ENCODE measurements at places on chromosomes 5 and 9.

- DNase-seq = no peak
Observed at GRCh38 chr9:20562051-20562450, 60.2 kb downstream of the MLLT3 start.

DNA sequence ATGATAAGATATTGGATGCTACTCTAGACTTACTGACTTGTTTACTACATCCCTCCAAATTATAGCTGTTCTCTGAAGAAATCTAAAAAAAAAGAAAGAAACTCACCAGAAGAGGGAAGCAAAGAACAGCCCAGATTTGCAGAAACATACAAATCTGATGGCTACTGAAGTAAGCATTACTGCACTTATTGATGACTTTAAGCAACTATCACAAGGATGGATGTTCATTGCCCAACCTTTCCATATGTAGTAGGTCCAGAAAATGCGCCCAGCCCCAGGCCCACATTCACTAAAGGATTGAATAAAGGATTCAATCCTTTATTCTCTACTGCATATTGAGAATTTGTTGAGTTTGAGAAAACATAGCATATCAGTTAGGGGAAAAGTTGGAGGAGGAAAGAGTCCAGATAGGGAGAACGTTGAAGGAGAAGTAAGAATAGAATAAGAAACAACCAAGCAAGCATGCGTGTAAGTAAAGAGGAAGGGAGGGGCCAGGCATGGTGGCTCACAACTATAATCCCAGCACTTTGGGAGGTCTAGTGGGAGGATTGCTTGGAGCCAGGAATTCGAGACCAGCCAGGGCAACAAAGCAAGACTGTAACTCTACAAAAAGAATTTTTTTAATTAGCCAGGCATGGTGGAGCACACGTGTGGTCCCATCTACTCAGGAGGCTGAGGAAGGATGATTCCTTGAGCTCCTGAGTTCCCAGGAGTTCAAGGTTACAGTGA, 33.8 kb upstream of the DTWD2 start:
- peak; percentile 22 for DNase-seq

GRCh38 chr9:129696944-129697655, 31.7 kb downstream of the PRRX2 start:
- peak; percentile 79 for DNase-seq

GRCh38 chr9:102434545-102434944, 560.6 kb upstream of the CYLC2 start:
- DNase-seq = no peak

DNA sequence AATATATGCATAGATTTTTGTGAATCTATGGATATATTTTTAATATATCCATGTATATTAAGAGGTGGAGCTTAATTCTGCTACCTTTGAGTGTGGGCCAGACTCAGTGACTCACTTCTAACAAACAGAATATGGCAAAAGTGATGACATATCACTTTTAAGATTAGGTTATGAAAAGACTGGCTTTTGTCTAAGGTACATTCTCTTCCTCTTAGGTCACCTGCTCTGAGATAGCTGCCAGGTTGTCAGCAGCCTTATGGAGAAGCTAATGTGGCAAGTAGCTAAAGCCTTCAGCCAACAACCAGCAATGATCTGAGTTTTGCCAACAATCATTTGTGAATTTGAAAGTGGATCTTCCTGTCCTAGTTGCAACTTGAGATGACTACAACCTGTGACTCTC, 83.8 kb downstream of the ANKRD31 start:
- DNase-seq = no peak

- DNase-seq = no peak
Observed at GRCh38 chr5:21452449-21452848, 1400.7 kb downstream of the CDH12 start.

DNA sequence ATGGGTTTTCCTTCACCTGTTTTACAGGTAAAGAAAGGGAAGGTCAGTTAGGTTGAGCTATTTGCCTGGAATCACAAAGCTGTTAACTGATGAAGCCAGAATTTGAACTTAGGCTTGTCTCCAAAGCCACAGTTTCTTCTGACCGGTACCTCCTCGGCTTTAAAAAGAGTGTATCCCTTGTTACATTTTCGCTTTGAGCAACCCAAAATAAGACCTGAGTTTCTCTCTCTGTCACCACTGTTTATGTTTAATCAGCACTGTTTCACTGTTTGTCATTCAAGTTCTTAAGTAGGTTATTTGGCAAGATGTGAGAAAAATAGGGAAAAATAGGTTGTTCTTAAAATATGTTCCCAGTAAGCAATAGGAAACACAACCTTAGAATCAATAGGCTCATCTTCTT, 84.6 kb downstream of the VCAN start:
- no peak for DNase-seq

DNA sequence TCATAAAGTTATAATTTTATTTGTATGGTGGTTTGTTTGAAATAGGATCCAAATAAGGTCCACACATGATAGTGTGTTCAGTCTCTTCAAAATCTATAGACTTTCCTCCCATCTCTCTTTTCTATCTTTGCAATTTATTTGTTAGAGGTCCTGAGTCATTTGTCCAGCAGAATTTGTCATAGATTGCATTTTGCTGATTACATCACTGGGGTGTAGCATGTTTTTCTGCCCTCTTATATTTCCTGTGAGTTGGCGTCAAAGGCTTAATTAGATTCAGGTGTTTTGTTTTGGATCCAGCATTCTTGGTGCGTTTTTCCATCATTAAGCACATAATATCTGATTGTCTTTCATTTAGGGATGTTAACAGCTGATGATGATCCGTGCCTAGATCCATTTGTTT, 15.0 kb downstream of the CYFIP2 start:
- DNase-seq = no peak

DNA sequence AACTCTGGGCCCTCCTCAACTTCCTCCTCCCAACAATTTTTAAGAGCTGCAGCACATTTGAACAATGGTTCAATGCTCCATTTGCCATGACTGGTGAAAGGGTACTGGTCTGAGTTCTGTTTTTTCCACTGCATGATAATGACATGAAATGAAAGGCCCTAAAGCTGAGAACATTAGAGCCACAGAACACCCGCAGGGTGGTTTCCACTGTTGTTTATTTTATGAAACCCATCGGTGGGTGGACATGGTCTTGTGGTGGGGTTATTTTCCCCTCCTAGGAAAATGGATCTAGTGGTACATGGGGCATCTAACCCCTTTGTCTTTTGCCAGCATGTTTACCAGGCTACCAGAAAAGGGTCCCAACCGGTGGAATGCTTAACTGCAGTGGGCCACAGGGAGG, 71.8 kb downstream of the SMARCA2 start:
- no peak for DNase-seq

- DNase-seq = no peak
Observed at GRCh38 chr5:1777281-1778137, 22.1 kb downstream of the MRPL36 start.

GRCh38 chr9:124214596-124215367, 43.0 kb upstream of the NEK6 start:
- no peak for DNase-seq

DNA sequence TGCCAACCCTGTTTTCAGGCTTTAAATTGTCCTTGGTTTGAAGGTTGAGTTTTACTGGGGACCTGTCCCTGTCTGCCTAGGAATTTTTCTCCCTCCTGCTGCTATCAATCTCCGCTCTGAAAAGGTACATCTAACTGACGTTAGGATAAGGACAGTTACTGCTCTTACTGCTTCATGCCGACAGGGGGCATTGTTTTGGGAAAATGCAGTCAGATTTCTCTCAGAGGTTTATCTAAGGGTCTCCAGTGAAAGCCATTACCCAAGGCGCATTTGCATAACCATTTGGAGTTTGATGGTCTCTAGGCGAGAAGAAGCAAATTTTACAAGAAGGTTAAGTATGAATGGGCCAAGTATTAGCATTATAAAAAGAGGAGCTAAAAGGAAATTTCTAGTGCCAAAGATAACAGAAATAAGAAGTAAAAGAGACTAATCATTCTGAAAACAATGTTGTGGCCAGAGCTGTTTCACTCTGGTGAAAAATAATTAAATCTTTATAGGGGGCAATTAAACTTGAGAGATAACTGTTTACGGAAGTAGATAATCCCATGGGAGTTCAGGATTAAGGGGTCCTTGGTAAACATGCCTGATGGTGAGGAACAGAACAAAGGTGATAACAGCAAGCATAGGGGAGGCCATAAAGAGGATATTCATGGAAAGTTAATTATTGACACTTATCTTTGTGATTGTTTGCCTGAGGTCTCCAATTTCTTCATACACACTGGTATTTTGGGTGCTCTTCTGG, 605.0 kb downstream of the MTRR start:
- no peak for DNase-seq

GRCh38 chr9:137049544-137050449, 3.8 kb upstream of the NPDC1 start:
- DNase-seq = peak; percentile 78

GRCh38 chr5:31965227-31965626, 208.9 kb downstream of the GOLPH3 start:
- DNase-seq = no peak

- no peak for DNase-seq
Observed at GRCh38 chr5:87010736-87011135, 256.9 kb upstream of the RASA1 start.

DNA sequence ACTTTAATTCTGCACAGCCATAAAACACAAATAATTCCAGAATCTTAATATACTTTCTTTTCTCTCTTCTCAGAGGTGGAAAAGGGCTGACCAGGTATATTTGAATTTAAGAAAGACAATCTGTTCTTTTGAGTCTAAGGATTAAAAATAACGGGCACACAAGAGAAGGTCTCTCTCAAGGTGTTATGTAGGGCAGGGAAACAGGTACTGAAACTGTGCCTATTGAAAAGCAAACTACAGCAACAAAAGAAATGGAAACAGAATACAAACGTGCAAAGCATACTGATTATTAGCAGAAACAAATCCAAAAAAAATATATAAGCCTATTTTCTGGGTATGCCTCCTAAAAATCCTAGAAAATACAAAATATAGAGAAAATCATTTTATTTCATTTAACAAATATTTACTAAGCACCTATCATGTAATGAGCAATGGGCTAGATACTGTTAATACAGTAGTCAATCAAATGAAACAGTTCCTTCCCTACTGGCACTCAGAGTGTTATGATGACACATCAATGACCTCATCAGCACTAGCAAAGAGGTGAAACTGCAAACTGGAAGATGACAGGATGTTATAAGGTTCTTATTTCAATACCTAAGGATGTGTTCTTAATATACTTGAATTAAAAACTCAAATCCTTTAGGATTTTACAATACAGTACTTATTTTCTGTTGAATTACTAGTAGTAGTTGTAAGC, 87.7 kb downstream of the AUH start:
- no peak for DNase-seq

GRCh38 chr5:177957241-177957640, 38.8 kb downstream of the PROP1 start:
- DNase-seq = no peak

DNA sequence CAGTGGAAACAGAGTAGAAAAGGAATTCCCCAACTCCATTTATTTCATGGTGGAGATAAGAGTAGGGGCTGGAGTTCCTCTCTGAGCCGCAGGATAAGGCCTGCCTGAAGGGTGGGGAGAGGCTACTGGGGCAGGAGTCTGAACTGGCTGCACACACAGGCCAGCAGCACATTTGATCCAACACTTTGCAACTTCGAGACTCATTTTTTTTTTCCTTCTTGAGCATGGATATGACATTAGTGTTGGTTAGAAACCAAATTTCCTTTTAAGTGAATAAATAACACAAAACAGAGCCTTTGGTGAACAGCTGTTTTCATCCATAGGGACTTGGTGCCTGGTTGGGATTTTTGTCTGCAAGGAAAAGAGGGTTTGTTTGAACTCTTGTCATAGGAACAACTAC, 76.6 kb downstream of the RALGPS1 start:
- no peak for DNase-seq

DNA sequence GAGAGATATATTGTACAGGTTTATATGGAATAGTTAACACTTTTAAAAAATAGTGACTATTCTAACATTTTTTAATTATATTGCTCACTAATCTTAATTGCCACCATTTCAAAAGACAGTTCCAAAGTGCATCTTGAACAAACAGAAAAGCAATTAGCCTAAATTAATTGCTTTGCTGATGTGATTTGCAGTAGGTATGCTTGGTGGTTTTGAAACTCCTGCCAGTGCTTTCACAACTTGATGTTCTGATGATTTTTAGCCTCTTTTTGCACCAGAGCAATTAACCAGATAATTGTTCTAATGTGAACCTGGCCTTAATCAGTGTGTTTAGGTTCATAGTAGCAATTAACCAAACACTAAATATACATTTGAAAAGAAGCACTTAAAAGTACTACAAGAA, 207.6 kb downstream of the FBXL17 start:
- DNase-seq = no peak

DNA sequence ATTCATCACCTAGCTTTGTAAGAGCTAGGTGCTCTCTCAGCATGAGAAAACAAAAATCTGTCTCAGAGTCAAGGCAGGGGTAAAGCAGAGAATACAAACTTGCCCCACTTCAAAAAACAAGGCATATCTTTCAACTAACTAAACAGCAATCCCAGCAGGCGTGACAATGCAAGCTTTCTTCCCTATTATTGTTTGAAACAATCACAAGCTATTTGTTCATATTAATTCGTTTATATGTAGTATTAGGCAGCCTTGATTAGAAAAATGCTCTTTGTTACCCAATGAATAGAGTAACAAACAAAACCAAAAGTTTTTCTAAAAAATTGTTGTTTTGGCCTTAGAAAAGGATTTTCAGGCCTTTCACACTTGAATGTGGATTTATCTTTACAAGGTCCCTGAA, 71.1 kb downstream of the LPAR1 start:
- DNase-seq = no peak

DNA sequence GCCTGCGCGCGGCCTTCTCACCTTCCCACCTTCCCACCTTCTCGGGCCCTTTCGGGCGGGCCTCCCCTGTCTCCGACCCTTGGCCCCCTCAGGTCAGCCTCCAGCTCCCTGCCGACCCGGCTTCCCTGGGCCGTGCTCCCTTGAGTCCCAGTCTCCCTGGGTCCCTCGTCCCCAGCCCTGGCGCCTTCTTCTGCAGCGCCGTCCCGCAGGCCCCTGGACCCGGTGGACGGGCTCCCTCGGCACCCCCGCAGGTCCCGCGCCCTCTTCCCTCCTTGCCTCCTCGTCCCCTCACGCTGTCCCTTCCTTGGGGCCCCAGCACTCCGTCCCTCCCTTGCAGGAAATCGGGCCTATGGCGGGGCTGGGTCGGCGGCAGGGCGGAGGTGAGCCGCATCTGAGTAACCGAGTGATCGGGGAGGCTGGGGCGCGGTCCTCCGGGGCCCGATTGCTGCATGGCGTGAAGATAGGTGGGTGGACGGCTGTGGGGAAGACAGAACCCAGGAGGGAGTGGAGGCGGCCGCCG, 7.6 kb downstream of the ARPC5L start:
- DNase-seq = peak; percentile 35

GRCh38 chr5:59380350-59380951, 513.1 kb downstream of the PDE4D start:
- peak; percentile 45 for DNase-seq

GRCh38 chr9:137757613-137758029, 120.0 kb upstream of the CACNA1B start:
- no peak for DNase-seq

DNA sequence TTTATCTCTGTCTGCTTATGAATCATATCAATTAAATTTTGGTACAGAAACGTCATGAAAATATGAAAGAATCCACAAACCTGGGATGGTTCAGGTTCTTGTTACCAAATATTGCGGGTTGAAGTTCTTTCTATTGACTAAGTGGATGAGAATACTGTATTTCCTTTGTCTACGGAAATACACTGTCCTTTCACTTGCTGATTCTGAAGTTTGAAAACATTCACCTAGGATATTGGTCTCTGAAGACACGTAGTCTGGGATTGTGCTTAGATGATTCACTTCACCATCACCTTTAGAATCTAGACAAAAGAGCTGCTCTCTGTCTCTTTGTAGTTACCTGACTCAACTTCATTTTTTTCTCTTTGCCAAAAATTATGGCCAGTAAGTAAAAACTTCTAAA, 222.4 kb downstream of the FBN2 start:
- no peak for DNase-seq
